ENCODE measurements at places on chromosomes 12 and 14.

DNA sequence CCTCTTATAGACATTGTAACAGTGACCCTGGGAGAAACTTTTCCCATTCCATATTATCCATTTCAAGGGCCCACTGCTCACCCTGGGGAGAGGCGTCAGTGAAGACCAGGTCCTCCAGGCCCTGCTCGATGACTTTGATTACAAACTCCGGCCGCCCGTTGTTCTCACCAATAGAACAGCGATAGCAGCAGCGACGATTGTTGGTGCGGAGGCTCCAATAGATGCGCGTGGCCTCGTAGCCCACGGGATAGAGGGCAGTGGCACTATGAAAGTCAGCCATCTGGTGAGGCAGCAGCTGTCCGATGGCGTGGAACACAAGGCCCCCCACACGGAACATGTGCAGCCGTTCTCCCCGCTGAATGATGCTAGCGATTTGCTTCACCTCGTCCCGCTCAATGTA, 7.5 kb upstream of the PRKAG1 start:
- DNase-seq, result no peak

- DNase-seq, result no peak
These were observed 10.8 kb downstream of the TIGAR start for GRCh38 chr12:4331842-4332241.

GRCh38 chr14:103223818-103224352, 100.6 kb downstream of the TNFAIP2 start:
- no peak for DNase-seq

GRCh38 chr12:2266666-2267620, 214.2 kb downstream of the CACNA1C start:
- DNase-seq, result peak; percentile 66

DNA sequence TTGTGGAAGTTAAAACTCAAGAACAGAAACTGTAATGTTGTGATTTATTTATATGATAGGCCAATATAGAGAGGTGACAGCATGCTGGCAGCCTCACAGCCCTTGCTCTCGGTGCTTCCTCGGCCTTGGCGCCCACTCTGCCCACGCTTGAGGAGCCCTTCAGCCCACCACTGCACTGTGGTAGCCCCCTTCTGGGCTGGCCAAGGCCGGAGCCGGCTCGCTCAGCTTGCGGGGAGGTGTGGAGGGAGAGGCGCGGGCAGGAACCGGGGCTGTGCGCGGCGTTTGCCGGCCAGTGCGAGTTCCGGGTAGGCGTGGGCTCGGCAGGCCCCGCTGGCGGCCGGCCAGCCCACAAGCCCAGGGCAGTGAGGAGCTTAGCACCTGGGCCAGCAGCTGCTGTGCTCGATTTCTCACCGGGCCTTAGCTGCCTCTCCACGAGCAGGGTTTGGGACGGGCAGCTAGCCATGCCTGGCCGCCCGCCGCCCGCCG, 65.8 kb upstream of the SLC8A3 start:
- DNase-seq, result no peak

DNA sequence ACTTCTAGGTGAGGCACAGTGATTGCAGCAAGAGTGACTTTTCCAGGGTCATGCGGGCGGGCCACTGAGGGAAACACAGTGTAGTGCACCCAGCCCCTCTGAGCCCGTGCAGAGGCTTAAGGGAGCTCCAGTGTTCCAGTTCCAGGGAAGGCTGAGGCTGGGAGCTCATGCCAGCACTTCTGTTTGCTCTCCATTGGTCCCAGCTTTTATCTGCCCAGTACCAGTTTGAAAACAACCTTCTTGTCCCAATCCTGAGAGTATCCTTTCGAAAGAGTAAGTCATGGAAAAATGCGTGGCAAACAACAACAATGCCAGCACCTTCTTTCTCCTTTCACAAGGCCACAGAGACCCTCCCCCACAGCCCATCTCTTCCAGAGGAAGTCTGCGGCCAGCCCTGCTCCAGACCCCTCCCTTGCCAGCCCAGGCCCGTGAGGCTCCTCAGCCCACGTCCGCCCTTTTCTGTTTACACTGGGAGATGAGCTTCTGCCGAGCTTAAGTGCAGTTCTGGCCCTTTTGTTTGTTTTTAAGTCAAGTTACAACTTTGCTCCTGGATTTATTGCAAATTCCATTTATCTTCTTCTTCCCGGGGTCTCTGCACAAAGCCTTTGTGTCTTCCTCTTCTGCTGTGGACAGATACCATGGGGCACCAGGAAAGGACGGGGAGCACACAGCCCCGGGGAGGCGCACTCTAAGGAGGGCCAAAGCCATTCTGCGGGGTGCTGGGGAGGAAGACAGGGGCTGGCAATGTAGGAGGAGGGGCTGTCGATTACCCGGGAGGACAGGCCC, 185.6 kb downstream of the ZFP36L1 start:
- peak; percentile 82 for DNase-seq

DNA sequence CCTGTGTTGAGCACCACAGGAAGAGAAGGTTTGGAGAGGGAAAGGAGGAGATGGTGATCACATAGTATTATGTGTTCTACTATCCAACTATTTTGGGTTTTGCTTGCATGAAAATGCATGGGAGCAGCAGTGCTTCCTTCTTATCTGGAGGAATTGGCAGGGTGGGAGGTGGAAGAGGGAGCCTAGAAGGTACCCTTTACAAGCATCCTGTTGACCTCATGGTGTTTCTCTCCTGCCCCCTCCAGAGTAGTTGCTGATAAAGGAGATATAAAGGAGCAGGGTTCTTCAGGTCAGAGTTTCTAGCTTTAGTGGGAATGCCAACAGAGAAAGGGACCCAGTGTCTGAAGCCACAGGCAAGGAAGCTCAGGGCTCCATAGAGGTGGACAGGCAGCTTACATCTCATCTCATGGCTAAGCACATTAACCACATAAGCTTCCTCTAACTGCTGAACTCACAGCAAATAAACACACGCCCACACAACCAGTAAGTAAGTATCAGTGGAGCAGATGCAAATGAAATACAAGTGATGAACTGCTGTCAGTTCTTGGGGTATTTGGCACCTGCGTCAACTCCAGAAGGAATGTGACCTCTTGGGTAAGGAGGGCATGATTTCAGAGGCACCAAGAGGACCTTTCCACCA, 174.2 kb upstream of the SLC38A2 start:
- DNase-seq, result no peak

- DNase-seq, result peak; percentile 97
These were observed 13.0 kb upstream of the UBC start for GRCh38 chr12:124927201-124928094.

- DNase-seq, result no peak
These were observed 4.3 kb downstream of the DEGS2 start for GRCh38 chr14:100155049-100155621.

- no peak for DNase-seq
These were observed 404 bp upstream of the CCDC91 start for GRCh38 chr12:28189784-28190320.

GRCh38 chr12:1197264-1198018, 206.4 kb downstream of the ERC1 start:
- no peak for DNase-seq

- DNase-seq, result no peak
These were observed 866.1 kb downstream of the C12orf50 start for GRCh38 chr12:87163122-87163521.

GRCh38 chr12:111448846-111449790, 43.4 kb downstream of the SH2B3 start:
- no peak for DNase-seq

GRCh38 chr12:52542785-52543318, 10.1 kb downstream of the KRT71 start:
- no peak for DNase-seq

DNA sequence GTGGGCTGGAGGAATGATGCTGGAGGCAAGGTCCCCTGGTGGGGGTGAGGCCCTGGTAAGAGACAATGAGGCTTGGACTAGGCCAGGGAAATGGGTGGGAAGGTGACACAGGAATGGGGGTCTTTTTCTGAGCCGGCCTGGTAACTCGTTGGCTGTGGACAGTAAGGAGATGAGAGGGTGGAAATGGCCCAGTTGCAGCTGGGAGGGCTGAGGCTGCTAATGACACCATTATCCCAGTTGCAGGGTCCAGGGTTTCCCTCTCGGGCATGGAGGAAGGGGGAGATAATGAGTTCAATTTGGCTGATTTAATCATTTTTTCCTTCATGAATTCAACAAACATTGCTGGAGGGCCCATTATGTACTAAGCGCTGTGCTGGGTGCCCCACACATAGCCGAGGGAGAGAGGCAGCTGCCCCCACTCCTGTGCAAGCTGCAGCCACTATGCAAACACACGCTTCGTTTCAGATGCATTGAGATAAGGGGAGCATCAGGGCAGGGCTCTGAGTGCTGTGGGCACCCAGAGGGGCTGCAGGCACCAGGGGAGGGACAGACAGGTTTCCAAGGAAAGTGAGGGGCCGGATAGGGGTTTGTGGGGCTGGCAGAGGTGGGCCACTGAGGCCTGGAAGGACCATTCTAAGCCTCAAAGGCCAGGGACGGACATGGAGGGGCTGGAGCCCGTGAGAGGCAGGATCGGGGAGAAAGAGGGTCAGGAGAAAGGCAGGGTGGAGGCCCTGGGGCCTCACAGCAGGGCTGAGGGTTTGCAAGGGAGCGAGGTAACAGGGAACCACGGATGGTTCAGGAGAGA, 43.2 kb upstream of the MEG3 start:
- no peak for DNase-seq

DNA sequence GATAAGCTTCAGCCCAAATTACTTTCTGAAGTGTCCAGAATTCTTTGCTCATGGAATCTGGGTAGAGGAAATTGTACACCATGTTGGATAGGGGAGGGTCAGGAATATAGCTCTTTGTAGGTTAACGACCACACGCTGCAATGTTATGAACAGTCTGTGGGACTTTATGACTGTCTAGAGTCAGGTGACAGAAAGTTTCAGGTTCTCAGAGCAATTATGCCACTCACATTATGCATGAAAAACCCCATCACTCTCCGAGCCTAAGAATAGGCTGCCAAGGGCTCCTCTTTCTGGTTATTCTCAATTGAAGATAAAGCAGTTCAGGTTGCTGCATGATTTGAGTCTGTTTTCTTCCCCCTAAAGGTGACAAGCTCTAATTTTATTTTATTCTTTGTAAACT, 430.9 kb downstream of the ATP23 start:
- no peak for DNase-seq

DNA sequence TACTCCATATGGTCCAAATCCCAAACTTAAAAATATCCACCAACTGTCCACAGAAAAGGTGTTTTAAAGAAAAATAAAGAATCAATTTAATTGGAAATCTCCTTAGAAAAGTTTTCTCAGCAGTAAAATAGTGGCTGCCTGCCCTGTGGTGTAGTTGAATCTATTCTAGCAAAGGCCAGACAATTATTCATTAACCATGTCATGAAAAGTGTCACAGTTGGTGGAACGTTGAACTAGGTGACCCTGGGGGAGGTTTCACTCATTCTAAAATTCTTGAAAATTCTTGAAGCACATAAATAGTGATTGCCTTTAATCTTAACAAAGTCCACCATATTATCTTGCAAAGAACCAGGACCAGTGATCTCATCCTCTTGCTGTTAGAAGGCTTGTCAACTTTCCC, 78.4 kb upstream of the GZMB start:
- no peak for DNase-seq

Measured in umbilical cord (tissue), 2 donors.